Activated naive CD8-positive, alpha-beta T cell treated with anti-CD3 and anti-CD28 coated beads, Interleukin-2, amount 10 ng/mL, durations not matched to agents 7 days and 5 days (primary cell): ENCODE measurements at places on chromosomes 7 and 10.
A peak's percentile ranks its signal among the peaks of the same experiment; 100 is the strongest.

DNA sequence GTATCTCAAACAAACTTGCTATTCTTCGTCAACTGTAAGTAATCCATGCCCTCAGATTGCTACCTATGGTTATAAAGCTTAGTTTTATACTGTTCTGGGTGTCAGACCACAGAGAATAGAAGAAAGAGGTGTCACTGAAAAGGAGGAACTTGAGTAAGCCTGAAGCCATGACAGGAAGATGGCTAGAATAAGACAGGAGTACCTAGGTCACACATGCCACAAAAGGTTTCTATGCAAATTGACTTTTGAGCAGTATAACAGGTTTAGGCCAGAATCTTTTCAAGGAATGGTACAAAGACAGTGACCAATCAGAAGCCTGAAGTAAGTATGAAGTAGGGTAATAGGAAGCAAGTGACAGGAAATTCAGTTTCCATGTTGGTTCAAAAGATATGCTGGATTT, 23.5 kb downstream of the FBXW4 start:
- peak overlapping the region; percentile 62 for H3K27ac ChIP-seq
- H3K36me3 ChIP-seq = peaks cover 29% of the 10 kb centered on the region
- DNase-seq = no peak
- H3K27me3 ChIP-seq = no peaks in the 10 kb centered on the region
- no peak overlapping the region for H3K4me3 ChIP-seq

- H3K36me3 ChIP-seq = peaks cover 3% of the 10 kb centered on the region
- no peak for DNase-seq
- H3K4me1 ChIP-seq = peaks cover 11% of the 10 kb centered on the region
- no peaks in the 10 kb centered on the region for H3K27me3 ChIP-seq
Observed at GRCh38 chr7:136179851-136180721, 202.9 kb upstream of the MTPN start.

DNA sequence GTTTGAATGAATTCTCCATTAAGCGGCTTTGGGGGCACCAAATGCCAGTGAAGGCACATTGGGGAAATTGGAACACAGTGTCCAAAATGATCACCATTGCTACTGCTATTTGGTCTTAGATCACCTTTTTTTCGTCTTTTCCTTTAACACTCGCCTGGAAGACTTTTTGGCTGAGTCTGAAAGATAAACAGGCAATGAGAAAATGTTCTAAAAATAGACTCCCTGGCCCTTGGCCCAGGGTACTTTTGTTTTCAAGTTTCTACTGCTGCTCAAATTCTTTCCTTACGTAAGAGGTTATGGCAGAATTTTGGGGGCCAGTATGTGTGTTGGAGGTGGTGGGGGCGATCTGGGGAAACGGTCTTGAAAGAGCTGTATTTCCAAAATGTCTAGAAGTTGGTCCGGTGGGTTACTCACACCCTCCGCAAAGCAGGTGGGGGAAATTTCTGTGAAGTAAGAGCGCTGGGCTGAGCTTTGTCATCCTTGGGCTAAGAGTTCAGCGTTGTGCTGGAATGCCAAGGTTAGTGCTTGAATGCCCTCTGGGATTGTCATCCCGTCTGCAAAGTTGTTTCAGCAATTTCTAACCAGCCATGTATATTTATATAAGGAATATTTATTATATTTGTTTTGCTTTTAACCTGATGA, 1.3 kb upstream of the ITPRIP start:
- peaks cover 6% of the 10 kb centered on the region for H3K27me3 ChIP-seq
- H3K4me1 ChIP-seq = peaks cover 28% of the 10 kb centered on the region
- peak overlapping the region; percentile 98 for H3K4me3 ChIP-seq
- DNase-seq = no peak
- no peaks in the 10 kb centered on the region for H3K36me3 ChIP-seq
- peak overlapping the region; percentile 100 for H3K27ac ChIP-seq

GRCh38 chr10:45144326-45145070, 143.8 kb downstream of the ZNF22 start:
- no peak overlapping the region for H3K27ac ChIP-seq
- no peak for DNase-seq
- no peak overlapping the region for H3K4me3 ChIP-seq
- H3K4me1 ChIP-seq = no peaks in the 10 kb centered on the region
- H3K36me3 ChIP-seq = no peaks in the 10 kb centered on the region
- peaks cover 18% of the 10 kb centered on the region for H3K27me3 ChIP-seq

- no peak for DNase-seq
- H3K36me3 ChIP-seq = peaks cover 5% of the 10 kb centered on the region
- H3K4me1 ChIP-seq = peaks cover 26% of the 10 kb centered on the region
- no peak overlapping the region for H3K4me3 ChIP-seq
Observed at GRCh38 chr10:95233377-95234034, 39.5 kb downstream of the ACSM6 start.
